ENCODE measurements at places on chromosomes 4 and X.
A peak's percentile ranks its signal among the peaks of the same experiment; 100 is the strongest.

- no peak for DNase-seq
Measured at GRCh38 chr4:118410138-118410537, 57.3 kb upstream of the PRSS12 start.

GRCh38 chrX:57367649-57368048 lies 81.1 kb downstream of the FAAH2 start:
- DNase-seq, result no peak

GRCh38 chrX:124194901-124195300 lies 137.6 kb upstream of the TEX13D start:
- DNase-seq, result no peak

DNA sequence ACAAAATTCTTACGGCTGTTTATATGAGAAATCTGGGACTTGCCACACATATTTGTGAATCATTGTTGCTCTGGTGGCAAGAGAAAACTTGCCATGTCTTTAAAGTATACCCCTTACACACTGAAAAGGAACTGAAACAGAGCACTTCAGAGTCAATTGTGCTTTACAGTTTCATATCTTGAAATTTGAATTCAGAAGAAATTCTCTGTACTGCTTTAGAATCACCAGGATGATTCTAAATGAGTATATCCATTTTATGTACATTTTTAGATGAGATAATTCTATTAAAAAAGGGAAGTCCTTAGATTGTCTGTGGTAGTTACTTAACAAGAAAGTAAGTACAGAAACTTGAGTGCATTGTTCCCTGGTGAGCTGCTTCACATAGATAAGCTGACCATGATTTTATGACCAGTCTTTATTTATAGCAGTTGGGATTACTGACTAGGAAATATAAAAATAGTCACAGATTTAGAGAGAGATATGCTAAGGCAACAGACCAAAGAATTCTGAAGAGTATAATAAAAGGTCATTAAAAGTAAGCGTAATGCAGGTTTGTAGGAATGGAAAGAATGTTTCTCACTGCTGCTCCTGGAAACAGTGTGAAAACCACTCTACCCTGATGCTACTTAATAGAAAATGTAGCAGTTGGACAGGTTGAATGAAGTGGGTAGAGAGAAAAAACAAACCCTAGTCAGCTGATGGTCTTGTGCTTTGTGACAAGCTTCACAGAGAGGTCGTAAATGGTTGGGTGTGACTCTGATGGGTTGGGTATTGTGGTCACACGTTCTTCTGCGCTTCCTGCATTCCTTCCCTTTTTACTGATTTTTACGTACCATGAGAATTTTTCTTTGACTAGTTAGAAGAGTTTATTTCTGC lies 41.0 kb downstream of the FNIP2 start:
- DNase-seq, result no peak

GRCh38 chrX:39577985-39578869 lies 519.5 kb downstream of the BCOR start:
- peak; percentile 31 for DNase-seq

- no peak for DNase-seq
Measured at GRCh38 chrX:42463706-42464490, 314.1 kb downstream of the PPP1R2C start.

GRCh38 chrX:40167850-40168479 lies 70.2 kb upstream of the BCOR start:
- DNase-seq, result no peak

DNA sequence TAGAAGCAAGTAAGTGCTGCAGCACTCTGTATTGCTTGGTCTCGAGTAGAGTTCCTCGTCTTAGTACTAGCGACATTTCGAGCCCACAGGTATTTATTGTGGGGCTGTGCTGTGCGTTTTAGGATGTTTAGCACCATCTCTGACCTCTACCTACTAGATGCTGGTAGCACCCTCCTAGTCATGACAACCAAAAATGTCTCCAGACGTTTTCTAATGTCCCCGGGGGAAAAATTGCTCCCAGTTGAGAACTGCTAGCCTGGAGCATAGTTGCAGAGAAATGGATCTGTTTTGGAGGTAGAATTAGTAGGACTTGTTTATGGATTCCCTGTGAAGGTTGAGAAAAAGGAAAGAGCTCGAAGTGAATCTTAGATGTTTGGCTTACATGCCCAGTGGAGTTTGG lies 287.2 kb downstream of the TENM3 start:
- no peak for DNase-seq

- DNase-seq, result peak; percentile 10
Measured at GRCh38 chr4:48340276-48340964, 909 bp upstream of the SLAIN2 start.

DNA sequence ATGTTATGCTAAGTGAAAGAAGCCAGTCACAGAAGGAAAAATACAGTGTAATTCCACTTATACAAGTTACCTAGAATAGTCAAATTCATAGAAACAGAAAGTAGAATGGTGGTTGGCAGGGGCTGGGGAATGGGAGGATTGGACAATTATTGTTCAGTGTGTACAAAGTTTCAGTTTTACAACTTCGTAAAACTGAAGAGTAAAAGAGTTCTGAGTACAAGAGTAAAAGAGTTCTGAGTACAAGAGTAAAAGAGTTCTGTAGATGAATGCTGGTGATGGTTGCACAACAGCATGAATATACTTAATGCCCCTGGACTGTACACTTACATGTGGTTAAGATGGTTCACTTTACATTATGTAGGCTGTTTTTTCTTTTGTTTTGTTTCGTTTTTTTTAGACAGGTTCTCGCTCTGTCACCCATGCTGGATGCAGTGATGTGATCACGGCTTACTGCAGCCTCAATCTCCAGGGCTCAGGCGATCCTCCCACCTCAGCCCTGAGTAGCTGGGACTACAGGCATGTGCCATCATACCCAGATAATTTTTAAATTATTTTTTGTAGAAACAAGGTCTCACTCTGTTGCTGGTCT lies 230.9 kb downstream of the SOWAHB start:
- no peak for DNase-seq

DNA sequence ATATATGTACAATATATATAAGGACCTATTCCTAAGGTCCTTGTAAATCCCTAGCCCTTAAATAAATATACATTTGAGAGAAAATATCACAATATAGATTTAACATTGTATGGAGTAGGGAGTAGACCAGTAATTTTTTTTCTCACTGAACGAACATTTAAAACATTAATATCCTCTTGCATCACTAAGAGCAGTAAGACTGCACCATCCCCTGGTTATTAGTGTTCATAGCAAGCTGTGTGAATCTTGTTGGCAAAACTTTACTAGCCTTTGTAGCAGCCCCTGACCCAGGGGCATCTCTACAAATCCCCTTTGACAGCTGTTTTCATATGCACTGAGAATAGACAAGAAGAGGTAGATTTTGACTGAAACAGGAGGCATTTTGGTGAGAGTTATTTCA lies 146.5 kb downstream of the IL1RAPL2 start:
- DNase-seq, result no peak

GRCh38 chrX:101677028-101677427 lies 17.4 kb upstream of the ARMCX2 start:
- DNase-seq, result no peak

- DNase-seq, result no peak
Measured at GRCh38 chr4:182015893-182016292, 227.3 kb upstream of the TENM3 start.

DNA sequence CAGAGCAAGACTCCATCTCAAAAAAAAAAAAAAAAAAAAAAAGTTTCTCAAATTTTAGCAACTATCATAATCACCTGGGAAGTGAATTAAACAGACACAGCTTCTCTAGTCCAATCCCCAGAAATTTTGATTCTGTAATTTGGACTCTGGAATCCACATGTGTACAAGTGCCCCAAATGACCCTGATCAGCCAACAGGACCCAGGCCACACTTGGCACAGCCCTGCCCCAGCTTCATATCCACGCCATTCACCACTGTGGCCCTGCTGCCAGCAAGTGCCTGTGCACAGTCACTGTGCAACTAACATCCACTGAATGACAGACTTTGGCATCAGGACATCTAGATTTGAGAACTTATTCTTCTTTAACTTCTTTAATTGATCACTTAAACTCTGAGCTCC lies 14.1 kb upstream of the CXCL13 start:
- no peak for DNase-seq

DNA sequence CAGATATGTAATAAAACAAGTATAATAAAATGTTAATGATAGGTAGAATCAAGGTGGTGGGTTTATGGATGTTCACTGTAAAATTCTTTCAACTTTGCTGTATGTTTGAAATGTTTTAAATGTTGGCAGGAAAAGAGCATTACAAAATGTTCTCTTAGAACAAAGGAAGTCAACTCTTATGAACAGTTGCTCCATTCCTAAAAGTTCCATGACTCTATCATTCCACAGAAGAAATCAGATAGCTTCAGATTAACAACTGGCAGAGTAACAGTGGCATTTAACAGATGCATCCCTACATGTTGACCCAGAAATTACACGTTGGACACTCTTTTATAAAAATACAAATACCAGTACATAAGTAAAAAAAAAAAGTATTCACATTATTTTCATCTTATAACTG lies 2023.7 kb downstream of the ARAP2 start:
- DNase-seq, result no peak

DNA sequence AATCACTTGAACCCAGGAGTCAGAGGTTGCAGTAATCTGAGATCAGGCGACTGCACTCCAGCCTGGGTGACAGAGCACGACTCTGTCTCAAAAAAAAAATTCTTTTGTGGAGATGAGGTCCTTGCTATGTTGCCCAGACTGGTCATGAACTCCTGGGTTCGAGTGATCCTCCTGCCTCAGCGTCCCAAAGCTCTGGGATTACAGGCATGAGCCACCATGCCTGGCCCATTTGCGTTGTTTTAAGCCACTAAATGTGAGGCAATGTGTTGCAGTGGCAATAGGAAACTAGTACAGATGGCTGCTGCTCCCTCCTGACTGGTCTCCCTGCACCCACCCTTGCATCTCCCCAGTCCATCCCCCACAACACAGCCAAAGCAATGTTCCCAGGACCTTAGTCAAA lies 40.0 kb upstream of the APLN start:
- no peak for DNase-seq

- no peak for DNase-seq
Measured at GRCh38 chr4:157994863-157995262, 178.0 kb downstream of the GASK1B start.

GRCh38 chr4:93480452-93480851 lies 348.1 kb upstream of the ATOH1 start:
- DNase-seq, result no peak

GRCh38 chrX:33726281-33727160 lies 405.6 kb downstream of the FAM47A start:
- no peak for DNase-seq

- no peak for DNase-seq
Measured at GRCh38 chr4:95358421-95358820, 190.4 kb downstream of the UNC5C start.

DNA sequence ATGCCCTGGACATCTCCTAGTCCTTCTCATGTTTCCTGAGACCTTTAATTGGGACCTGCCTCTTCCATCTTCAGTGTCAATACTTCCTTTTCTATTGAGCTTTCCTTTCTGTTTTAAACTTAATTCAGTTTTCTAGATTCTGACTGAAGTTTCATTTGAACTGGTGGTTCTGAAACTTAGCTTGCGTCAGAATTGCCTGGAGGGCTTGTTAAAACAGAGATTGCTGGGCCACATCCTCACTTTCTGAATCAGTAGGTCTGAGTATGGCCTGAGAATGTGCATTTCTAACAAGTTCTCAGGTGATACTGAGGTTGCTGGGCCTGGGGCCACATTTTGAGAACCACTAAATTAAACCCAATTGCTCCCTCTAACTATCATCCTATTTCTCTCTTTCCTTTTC lies 152.1 kb upstream of the DGKK start:
- DNase-seq, result no peak

DNA sequence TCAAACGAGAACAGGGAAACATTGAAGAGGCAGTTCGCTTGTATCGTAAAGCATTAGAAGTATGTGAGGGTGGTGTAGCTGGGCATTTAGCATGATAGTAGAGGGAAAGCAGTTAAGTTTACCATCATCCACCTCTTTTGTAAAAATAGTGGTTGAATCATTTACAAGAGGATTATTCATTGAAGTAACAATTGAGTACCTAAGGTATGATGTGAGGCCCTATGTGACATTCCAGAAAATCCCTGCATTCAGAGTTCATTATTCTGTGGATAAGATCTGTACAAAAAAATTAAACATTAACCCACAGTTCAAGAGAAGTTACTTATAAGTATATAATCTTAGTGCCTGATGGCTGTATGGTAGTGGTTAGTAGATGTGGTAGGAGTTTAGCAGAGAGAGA lies 22.2 kb upstream of the GCNA start:
- DNase-seq, result no peak

DNA sequence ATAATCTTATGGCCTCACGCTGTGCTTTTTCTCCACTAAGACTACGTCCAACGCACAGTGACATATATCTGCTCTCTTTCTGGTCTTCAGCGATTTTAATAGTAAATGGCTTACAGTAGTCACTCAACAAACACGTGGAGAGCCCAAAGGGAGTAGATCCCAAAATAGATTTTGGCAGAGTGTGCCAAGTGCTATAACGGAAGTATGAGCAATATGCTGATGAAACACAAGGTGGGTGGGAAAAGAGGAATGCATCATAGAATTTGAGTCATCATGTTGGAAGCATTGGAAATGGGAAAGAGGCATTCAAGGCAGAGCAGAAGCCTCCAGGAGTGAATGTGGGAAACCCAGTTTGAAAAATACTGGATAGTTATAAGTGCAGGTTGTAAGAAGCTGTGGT lies 129.1 kb upstream of the LDB2 start:
- DNase-seq, result no peak

GRCh38 chr4:5082376-5082775 lies 31.1 kb downstream of the STK32B start:
- DNase-seq, result no peak

- DNase-seq, result no peak
Measured at GRCh38 chrX:151099001-151099400, 77.4 kb upstream of the GPR50 start.

DNA sequence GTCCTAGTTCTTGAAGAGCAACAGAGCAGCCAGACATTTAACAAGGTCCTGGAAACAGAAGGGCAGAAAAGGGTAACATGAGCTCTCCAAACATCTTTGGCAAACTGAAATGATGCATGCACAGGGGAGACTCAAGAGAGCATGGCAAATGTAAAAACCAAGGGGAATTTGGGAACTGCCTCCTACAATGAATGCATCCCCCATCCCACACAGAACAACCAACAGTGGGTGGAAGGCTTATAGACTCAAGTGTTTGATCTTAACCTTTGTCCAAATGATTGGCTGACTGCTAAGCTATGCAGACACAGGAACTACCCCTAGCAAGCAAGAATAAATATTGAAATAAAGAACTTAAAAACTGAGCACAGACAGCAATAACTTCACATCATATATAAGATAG lies 74.4 kb downstream of the CENPC start:
- no peak for DNase-seq

- no peak for DNase-seq
Measured at GRCh38 chr4:74874753-74875367, 58.1 kb upstream of the PARM1 start.

DNA sequence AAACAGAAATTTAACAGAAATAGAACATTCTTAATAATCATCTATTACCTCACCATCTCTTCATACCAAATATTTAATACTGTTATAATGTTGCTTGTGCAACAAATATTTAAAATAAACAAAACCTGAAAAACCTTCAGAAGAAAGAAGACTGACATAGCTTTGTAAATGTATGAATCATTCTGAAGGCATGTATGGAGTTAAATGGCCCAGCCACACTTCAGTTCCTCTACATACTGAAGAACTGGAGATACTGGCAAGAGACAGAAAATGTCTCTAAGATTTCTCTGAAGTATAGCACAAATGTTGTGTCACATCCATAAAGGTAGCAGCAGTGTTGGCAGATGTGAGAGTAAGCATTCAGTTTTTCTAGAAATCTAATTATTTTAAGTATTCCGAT lies 275.3 kb upstream of the FGF13 start:
- no peak for DNase-seq

- no peak for DNase-seq
Measured at GRCh38 chr4:38600575-38600974, 63.4 kb upstream of the KLF3 start.

- no peak for DNase-seq
Measured at GRCh38 chr4:76767983-76768382, 130.0 kb downstream of the SOWAHB start.

Measured in stimulated activated CD4-positive, alpha-beta T cell treated with anti-CD3 and anti-CD28 coated beads, Interleukin-12 subunit alpha, Interleukin-12 subunit beta, amount 100 ng/mL, for 4 hours (primary cell).